Renal cortex interstitium (tissue), 15 donors: ENCODE measurements at places on chromosomes 11 and 22. TPM values are rescaled to one million over a fixed set of nuclear protein-coding genes. Genes with fewer than 3 reads are reported as not detected.

DNA sequence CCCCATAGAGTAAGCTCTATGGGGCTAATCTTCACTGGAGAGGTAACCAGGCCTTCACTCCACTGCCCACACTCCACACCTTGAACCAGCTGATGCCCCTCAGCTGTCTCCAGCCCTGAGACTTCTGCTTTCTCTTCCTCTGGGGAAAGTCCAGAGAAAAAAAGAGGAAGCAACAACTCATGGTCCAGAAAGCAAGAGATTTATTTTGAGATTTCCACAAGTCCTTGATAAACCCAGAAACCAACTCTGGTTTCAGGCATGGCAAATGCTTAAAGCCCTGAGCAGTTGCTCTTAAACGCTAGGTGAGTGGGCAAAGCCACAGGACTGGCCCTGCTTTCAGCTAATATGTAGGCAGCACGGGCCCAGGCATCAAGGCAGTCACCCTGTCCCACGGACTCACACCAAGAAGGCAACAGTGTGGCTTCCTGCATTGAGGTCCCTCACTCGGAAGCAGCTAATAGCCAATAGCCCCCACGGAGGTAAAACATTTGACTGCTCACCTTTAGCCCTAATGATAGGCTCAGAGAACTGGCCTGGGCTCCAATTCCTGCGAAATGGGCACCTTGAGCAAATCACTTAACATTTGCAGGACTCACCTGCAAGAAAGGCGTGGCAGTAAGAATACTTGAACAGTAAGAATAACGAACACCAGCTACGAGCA lies 4.3 kb downstream of the CYB561A3 start:
- DNase-seq: no peak

DNA sequence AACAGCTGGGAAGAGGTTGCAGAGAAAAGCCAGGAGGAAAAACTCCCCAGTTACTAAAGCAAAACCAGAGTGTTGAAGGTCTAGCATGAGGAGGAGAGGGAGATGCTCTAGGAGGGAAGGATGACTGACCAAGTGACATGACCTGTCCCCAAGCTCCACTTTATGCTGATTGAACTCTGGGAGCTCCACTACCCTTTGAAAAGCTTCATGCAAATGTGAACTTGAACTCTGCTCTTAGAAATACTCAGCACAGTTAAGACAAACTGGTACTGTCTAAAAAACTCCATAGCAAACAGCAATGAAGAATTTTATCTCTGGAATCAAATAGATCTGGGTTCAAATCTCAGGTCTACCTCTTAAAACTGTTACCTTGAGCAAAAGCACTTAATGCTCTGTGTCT lies 14.5 kb upstream of the POU2AF1 start:
- no peak for DNase-seq

GRCh38 chr22:36384766-36385481 lies 2.8 kb downstream of the MYH9 start:
- no peak for DNase-seq

MS4A6A gene
- polyA plus RNA-seq: 16.9 TPM

DNA sequence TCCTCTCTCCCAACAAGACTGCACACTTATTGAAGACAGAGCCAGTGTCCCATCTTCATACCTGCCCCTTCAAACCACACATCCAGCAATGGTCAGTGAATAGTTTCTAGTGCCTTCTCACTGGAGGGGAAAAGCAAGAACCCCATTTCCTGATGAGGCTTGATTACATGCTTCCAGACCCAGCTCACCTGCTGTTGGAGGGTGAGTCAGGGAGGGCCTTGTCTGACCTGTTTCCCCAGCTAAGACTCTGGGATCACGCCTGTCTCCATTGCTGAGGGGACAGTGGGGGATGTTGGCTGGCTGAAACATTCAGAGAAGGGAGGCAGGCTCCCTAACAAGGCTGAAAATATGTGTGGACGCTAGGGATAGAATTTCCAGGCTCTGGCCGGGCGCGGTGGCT lies 27.5 kb upstream of the ZDHHC13 start:
- no peak for DNase-seq

GRCh38 chr22:30753701-30754100 lies 59.0 kb downstream of the OSBP2 start:
- DNase-seq: no peak

BIRC2 gene
- 89.0 TPM for polyA plus RNA-seq
